NCI-H1092 (cell line): ENCODE measurements at places on chromosomes 1 and 21.

GRCh38 chr1:149915429-149916192 lies 2.0 kb downstream of the SV2A start:
- DNase-seq = no peak

DNA sequence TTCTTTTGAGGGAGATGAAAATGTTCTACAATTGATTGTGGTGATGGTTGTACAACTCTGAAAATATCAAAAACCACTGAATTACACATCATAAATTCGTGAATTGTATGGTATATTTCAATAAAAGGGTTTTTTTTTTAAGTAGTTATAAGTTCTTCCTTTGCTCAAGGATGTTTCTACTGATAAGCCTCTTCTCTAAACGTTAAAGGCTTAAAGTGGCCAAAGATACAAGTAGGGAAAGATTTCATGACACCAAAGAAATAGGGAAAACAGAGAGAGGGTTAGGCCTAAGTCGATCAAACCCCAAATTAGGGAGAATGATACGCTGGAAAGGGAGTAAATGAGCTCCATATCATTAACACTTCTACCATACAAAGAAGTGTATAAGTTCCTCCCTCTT lies 4.1 kb downstream of the KDM5B start:
- no peak for DNase-seq

DNA sequence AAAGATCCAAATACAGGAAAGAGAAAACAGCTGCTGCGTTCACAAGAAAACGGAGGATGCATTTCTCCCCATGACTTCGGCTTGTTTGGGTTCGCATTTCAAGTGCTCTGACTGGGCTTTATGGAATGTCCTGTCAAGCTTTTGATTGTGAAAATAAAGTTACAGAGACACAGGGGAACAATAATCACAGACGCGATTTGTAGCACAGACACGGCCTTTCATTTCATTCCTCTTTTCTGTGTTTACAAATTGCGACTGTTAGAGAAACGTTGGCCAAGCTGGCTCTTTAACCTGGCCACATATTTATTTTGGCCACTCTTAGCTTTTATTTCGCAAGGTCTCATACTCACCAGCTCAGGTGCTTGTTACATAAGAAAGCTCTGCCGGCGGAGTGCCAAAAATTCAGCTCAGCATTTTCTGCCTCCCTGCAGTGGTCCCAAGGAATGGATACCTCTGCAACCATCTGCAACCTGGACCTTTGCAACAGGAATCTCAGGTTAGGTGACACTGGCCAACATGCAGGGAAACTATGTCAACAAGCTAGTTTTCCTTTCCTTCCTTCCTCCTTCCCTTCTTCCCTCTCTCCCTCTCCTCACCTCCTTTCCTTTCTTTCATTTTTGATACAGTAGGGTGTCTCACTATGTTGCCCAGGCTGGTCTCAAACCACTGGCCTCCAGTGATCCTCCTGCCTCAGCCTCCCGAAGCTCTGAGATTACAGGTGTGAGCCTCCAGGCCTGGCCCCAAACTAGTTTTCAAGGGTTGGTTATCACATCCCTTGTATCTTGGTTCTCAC lies 58.2 kb upstream of the SLC45A1 start:
- DNase-seq = peak; percentile 25

GRCh38 chr1:151673407-151673806 lies 43.2 kb downstream of the CELF3 start:
- DNase-seq = no peak

GRCh38 chr21:35048183-35048601 lies 910 bp downstream of the RUNX1 start:
- DNase-seq = no peak

DNA sequence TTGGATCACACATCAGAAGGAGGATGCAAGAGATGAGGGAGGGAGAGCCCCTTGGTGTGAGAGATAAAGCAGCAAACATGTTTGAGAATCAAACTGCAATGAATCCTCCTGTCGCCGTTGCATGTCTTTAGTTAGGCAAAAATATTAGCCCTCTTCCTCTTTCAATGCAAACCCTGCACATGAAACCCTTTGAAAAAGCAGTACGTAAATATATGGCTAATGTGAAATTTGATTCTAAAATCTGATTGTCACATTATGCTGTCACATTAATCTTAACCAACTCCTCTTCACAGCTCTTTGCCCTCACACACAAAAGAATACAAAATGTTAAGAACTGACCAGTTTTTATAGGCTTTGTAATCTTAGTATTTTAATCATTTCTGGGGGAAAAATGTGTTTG lies 63.4 kb downstream of the WDR64 start:
- no peak for DNase-seq

GRCh38 chr1:88661951-88662699 lies 21.9 kb upstream of the PKN2 start:
- no peak for DNase-seq

DNA sequence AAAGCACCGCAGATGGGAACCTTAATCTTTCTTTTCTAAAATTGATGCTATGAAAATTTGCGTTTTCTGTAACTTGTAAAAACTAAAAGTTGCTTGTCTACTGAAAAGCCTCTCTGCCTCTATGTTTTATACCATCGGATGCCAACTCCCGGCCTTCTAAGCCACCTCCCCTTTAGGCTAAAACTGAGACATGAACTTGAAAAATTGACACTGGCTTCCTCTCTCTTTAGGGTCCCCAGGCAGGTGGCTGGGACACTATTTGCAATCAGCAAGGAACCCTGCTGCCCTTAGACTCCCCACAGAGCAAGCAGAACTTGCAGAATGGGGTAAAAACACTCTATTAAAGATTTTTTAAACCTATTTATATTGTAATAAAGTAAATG lies 151.1 kb upstream of the CAMK1G start:
- DNase-seq = no peak

- no peak for DNase-seq
Measured at GRCh38 chr1:109658533-109659042, 2.7 kb downstream of the GSTM4 start.
